ENCODE measurements at places on chromosomes 5 and 9. TPM values are rescaled to one million over a fixed set of nuclear protein-coding genes. Genes with fewer than 3 reads are reported as not detected.

The TSLP gene
- 0.17 TPM for polyA plus RNA-seq

The GLRA1 gene
- not detected for polyA plus RNA-seq

The F2R gene
- polyA plus RNA-seq, result 1.2 TPM

The SLC34A1 gene
- not detected for polyA plus RNA-seq

The FBP2 gene
- not detected for polyA plus RNA-seq
